ENCODE measurements at places on chromosomes 3 and 15.

GRCh38 chr15:74565381-74566085 lies 24.5 kb downstream of the ARID3B start:
- no peak for DNase-seq

GRCh38 chr3:11591002-11591355 lies 52.7 kb downstream of the VGLL4 start:
- no peak for DNase-seq

GRCh38 chr3:126758882-126759281 lies 54.8 kb downstream of the CHCHD6 start:
- DNase-seq, result no peak

DNA sequence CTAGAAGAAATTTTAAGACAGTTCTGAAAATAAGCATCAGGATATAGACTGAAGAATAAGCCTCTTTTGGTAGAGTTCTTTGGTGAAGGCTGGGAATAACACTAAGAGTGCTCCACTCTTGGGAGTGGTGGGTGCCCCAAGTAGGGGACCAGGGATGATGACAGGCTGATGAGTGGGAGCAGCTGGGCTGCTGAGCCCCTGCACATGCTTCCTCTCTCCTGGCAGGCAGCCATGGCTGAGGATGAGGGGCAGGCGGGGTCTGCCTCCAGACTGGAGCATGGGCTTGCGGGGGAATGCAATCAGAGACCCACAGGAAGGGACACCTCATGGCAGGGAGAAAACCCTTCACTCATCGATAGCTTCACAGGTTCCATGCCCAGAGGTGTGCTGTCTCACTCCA lies 72.6 kb upstream of the RORA start:
- DNase-seq, result no peak

DNA sequence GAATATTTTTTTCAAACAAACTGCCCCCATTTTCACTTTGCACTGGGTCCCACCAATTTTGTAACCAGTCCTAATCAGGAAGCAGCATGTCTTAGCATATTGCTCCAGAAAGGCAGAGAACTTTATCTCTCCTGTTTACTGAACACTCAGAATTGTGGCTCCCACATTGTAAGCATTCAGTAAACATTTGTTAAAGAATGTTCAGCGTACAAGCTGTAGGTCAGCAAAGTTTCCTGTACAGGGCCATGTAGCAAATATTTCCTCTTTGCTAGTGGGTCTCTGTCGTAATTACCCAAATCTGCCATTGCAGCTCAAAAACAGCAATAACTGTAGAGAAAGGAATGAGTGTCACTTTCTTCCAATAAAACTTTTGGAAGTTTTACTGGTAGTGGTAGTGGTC lies 393.3 kb downstream of the GRM7 start:
- no peak for DNase-seq

GRCh38 chr15:80736560-80736959 lies 41.5 kb downstream of the ABHD17C start:
- DNase-seq, result no peak

All from CD4-positive, alpha-beta T cell treated with Interleukin-21 for 1 hour (primary cell).